ENCODE measurements at places on chromosomes 3 and 15.

DNA sequence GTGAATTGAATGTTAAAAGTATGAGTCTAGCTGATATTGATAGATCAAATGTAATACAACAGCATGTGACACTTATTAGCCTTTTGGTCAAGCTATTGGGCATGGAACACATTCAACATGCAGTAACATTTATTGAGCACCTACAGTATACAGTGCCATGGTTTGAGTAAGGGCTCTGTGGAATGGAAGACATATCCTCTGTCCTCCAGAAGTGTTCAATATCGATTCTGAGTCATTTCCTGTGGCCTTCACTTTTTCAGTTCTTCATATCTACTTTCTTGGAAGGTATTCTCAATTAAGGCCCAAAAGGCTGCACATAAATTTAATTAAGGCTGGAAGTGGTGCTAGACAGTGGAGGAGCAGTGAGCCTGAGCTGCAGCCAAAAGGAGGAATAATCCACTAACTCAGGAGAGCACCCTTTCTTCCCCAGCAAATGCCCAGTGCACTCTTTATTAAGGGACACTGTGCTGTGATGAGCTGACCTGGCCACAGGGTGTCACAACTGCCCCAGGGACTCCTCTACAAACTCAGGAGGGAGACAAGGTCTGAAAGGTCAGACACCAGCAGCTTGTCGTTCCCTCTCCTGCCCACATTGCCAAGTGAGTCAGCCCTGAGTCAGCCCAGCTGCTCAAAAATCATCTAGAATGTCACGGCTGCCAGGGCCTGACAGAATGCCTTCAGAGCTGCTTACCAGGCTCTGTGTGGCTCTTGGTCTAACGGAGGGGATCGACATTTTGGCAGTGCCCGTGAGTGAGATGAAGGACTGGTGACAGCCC, 544.8 kb downstream of the AGBL1 start:
- peak; percentile 81 for DNase-seq

DNA sequence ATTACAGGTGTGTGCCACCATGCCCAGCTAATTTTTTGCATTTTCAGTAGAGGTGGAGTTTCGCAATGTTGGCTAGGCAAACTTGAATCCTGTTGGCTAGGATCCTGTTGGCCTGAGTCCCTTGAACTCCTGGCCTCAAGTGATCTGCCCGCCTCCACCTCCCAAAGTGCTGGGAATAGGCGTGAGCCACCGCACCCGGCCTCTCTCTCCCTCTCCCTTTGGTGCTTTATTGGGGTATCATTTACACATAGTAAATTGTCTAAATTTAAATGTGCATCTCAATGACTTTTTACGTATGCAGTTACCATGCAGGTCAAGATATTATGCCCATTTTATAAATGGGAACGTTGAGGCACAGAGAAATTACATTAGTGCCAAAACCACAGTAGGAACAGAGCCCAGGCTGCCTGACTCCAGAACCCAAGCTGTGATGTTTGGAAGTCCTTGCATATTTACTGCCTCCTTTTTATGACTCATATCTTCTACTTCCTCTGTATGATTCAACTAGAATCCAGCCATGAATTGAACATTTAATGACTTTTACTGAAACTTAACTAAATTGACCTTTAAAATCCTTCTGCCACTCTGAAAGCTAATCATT, 34.0 kb upstream of the RPP14 start:
- peak; percentile 44 for DNase-seq

- DNase-seq: no peak
Measured at GRCh38 chr3:180306691-180307090, 270.0 kb upstream of the PEX5L start.

- no peak for DNase-seq
Measured at GRCh38 chr3:105733356-105733755, 135.5 kb downstream of the CBLB start.

DNA sequence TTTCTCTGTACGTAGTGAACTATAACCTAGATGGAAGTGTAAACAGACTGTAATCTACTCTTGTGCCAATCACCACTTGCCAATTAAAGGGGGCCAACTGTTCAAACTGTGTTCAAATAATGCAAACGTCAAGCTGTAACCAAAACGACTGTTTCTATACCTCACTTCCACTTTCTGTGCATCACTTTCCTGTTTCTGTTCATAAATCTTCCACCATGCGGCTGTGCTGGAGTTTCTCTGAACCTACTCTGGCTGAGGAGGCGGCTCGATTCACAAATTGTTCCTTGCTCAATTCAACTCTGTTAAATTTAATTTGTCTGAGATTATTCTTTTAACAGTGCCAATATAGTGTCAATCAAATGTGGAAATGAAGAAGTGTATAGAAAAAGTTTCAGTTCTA, 206.7 kb upstream of the TBC1D5 start:
- no peak for DNase-seq

- no peak for DNase-seq
Measured at GRCh38 chr15:62883938-62884479, 158.5 kb upstream of the TPM1 start.

- DNase-seq: no peak
Measured at GRCh38 chr15:101660005-101660404, 7.8 kb upstream of the TM2D3 start.

GRCh38 chr3:196323016-196323415, 5.0 kb upstream of the DYNLT2B start:
- DNase-seq: no peak

- peak; percentile 44 for DNase-seq
Measured at GRCh38 chr3:129855832-129856419, 37.6 kb downstream of the TMCC1 start.

GRCh38 chr3:45676325-45677032, 12.7 kb upstream of the SACM1L start:
- no peak for DNase-seq

DNA sequence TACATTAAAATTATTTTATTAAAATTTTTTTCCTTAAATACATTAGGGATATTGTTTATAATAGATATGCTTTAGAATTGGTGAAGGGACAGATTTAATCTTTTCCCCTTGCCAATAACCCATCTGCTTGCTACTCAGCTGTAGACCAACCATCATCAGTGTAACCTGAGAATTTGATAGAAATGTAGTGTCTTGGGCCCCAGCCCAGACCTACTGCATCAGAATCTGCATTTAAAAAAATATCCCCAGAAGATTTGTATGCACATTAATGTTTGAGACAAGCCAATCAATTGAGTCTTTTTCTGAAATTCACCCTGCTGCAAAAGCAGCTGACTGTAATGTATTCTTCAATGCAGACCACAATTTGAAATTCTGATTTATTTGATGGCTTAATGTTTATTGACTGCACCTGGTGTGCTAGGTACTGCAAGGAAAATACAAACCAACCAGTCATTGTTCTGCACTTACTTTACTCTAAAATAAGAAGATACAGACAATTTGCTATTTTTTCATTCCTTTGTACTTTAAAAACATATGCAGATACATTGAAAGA, 190.7 kb upstream of the SGO1 start:
- no peak for DNase-seq

DNA sequence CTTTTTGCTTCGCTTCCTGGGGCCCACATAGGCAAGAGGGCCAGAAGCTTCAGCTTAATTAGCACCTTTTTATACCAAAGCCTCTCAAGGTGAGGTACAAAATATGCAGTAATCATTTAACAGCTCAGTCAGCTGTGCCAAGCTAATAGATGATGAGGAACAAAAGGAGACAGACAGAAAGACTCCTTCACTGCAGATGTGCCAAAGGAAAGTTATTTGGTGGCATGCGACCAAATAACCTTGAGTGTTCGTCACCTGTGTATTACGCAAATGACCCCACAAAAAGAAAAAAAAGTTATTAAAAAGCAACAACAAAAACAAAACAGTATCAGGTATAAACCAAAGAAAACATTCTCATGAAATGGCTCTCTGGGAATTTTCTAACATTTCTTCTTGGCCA, 325.8 kb upstream of the IGF1R start:
- no peak for DNase-seq

GRCh38 chr3:186828340-186828739, 14.2 kb upstream of the ADIPOQ start:
- no peak for DNase-seq

DNA sequence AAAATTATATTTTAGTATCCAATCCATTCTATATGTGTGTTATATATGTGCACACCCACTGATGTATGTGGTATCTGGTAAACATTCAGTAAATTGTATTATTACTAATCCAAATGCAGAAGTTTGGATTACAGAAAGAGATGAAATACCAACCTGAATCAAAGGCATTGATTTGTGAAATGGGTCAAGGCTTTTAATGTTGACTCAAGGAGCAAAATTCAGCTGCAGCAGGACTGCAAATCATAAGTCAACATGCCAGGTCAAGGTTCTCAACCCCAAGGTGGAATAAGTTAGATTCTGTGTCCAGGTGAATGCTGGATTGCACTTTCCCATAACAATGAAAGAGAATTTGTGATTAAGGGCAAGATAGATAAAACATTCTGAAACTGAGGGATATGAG, 190.7 kb downstream of the GAP43 start:
- no peak for DNase-seq

DNA sequence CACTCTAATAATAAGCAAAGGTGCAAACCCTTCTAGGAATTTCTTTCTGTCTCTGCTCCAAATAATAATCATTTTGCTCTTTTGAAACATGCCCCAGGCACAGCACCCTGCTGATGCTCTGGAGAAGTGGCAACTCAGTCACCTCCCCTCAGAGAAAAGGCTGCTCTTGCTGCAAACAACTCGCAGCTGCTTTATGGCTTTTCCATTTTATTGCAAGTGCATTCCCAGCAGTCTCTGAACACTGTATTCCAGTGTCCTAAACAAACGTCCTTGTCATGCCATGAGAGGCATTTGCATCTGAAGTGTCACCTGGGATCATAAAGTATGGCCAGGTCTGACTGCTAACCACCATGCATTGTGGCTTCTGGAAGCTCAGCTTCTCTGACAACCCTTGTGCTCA, 358.1 kb upstream of the TRIM42 start:
- DNase-seq: no peak

DNA sequence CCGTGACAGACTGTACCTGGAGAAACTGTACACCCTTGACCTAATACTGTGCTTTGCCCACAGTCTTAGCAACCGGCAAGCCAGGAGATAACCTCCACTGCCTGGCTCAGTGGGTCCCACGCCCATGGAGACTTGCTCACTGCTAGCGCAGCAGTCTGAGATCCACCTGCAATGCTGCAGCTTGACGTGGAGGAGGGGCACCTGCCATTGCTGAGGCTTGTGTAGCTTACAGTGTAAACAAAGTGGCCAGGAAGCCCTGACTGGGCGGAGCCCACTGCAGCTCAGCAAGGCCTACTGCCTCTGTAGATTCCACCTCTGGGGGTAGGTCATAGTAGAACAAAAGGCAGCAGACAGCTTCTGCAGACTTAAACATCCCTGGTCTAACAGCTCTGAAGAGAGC, 189.3 kb downstream of the EDEM1 start:
- no peak for DNase-seq

DNA sequence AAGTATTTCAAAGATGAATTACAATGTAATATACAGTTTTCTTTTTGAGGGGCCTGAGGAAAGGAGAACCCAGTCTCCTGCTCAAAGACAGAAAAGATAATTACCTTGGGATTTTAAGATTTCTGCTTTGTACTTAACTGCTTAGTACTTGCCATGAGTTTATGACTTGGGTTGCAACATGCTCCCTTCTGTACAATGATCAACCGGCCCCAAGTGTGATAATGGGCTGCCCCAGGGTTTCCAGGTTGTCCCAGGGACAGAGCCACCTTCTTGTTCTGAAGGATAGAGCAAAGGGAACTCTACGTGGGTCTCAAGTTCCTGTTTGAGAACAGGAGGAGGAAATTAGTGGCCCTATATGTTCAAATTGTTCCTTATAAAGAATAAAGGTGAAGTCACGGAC, 104.8 kb downstream of the ABHD5 start:
- DNase-seq: no peak

DNA sequence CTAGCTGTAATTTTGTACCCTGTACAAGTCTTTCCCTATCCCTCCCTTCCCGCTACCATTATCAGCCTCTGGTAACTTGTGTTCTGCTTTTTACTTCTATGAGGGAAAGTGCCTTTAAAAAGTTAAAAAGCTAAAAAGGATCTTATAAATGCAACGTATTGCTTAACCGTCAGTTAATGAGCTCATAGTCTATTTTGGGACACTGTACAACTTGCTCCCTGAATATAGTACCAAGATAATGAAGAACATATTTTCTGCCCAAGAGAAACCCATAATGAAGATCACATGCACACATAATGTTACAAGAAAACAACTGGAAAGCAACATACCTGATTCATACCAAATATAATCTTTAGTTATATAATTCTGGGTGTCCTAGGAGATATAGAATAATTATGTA, 22.6 kb downstream of the ZIC1 start:
- no peak for DNase-seq

DNA sequence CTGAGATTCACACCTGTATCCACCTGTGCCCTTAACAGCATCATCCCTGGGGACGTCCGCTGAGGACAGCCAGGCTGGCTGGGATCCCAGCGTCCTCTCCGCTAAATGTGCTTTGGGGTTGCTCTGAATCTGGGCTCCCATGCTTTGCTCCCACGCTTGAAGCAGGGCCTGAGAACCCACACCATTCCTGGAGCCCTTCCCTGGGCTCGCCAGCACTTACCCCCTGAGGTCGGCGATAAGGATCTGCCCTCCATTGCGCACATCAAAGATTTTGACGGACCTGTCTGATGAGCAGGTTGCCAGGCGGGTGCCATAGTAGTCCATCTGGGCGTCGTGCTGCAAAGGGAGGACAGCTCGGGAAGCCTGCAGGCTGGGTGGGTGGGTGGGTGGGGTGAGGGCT, 5.8 kb downstream of the SEC13 start:
- no peak for DNase-seq

- DNase-seq: peak; percentile 44
Measured at GRCh38 chr3:192130534-192131132, 596.7 kb downstream of the FGF12 start.
